ENCODE measurements at places on chromosomes 6 and 20. TPM values are rescaled to one million over a fixed set of nuclear protein-coding genes. Genes with fewer than 3 reads are reported as not detected.
A peak's percentile ranks its signal among the peaks of the same experiment; 100 is the strongest.

DNA sequence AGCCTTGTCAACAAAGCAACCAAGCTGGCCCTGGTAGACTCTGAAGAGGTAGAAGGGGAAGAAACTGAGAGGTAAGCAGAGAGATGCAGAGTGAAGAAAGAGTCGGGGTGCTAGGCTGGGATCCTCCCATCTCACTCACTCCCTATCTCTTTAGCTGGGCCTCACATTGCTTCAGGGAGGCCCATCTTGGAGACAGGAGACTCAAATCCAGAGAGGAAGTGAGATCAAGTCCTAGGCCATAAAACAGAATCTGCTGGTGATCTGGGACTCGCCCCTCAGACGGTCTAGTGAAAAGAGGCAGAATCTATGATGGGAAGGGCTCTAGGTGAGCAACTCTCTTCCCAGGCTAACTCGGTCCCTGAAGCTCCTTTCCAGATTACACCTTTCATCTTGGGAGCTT is 659 bp upstream of the GUCA1B start:
- no peak for DNase-seq

Gene C6orf15
- not detected for total RNA-seq

DNA sequence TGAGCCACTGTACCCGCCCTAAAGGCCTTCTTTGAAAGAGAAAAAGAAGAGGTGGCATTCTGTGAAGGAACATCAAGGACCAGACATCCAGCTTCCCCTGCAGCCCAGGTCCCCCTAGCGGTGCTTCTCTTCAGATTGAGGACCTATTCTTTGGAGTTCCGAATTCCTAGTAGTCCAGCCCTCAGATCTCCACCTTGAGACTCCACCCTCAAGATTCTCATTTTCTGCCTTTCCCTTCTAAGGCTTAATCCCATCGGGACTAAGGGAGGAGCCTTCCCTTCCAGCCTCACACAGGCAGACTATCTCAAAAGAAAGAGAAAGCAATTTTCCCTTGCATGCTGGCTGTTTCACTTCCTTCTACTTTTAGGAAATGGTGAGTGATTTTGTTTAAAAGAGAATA is 32.5 kb downstream of the MUC22 start:
- peak; percentile 23 for DNase-seq

- peak; percentile 11 for DNase-seq
Measured at GRCh38 chr20:63329331-63330083, 31.6 kb downstream of the CHRNA4 start.

DNA sequence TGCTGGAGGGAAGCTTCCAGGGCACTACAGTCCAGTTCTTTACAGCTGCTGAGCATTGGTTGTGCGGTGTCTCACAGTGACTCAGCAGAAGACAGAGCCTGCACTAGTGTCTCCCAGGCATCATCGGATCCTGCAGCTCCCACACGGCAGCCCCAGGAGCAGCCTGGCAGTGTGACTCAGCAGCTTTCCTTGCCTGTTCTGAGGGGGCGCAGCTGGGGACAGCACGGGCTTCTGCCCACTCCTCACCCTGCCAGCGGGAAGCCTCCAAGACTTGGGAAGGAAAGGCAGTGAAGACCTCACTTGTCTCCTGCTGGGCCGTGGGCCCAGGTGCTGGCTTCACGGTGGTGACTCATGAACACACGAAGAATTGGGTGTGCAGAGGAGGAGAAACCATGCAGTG is 165.4 kb downstream of the SYNDIG1 start:
- no peak for DNase-seq

- no peak for DNase-seq
Measured at GRCh38 chr6:156899532-156900135, 122.5 kb downstream of the ARID1B start.

GRCh38 chr6:14595751-14596150 is 478.2 kb downstream of the CD83 start:
- no peak for DNase-seq

GRCh38 chr20:38937978-38938473 is 11.8 kb downstream of the FAM83D start:
- DNase-seq: no peak

DNA sequence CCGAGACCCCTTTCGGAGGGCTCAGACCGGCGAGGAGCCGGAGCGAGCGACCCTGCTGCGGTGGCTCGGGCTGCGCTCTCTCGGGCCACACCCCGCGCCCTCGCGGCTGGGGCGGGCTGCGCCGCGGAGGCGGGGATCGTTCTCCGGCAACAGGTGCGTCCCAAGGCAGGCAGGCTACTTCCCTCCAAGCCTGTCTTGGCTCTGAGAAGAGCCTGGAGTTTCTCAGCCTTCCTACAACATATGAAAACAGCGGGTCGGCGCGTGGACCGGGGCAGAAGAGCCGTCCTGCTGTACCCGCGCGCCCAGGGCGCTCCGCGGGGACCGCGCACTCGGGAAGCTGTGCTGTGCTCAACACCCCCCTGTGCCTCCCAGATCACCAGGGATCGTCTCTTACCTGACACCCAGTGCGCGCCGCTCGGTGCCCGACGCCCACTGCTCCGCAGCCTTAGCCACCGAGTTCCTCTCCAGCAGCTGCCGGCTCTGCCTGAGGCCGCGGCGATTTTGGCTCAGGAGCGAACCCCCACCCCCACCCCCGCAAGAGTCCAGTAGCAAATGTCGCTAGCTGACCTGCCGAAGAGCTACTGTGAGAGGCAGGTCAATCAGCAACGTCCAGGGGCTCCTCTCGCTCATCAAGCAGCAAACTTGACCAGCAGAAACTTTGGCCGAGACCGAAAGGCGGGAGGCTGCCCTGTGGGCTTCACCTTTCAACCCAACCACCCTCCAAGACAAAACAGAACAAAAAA is 3.7 kb upstream of the OLIG3 start:
- no peak for DNase-seq
